ENCODE measurements at places on chromosomes 5 and 9.
A peak's percentile ranks its signal among the peaks of the same experiment; 100 is the strongest.

DNA sequence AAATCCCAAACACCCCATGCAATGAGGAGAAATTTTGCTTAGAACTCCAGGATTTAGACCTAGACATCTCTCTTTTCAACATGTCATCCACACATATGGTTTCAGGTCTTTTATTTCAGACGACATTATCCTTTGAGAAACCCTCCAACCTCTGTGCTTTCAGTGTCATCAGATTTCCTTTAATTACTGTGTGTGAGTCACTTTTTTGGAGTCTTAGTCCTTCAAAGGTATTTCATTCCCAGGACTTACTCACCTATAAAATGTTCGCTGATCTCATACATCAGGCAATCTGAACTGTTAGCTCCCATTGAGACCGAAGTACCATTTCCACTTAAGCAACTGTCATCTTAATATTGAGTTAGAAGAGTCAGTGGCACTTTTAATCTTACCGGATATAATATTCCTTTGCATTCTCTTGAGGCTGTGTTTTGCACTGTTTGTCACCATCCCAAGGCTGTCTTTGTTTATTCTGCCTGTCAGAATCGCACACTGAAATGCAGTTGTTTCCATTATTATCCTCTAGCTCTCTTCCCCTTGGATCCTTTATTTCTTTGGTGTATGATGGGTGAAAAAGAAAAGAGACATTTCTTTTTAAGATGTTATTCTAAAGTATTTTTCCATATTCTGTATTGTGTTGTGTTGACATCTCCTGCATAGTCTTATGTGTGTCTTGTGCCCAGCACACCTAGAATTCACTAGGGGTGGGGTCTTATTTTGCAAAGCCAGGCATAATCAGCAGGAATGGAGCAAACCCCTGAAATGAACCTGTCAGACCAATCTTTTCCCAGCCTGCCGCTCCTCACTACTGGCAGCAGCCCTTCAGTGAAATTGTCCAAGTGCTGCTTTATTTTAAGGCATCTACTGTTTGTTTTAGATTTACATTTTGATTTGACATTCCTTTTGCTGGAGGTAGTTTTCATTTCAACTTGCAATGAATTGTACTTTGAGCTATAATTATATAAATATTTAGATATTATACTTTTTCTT lies 155.4 kb downstream of the PAM start:
- no peak for DNase-seq

- no peak for DNase-seq
These were observed 8.0 kb upstream of the DCP2 start for GRCh38 chr5:112968411-112969106.

DNA sequence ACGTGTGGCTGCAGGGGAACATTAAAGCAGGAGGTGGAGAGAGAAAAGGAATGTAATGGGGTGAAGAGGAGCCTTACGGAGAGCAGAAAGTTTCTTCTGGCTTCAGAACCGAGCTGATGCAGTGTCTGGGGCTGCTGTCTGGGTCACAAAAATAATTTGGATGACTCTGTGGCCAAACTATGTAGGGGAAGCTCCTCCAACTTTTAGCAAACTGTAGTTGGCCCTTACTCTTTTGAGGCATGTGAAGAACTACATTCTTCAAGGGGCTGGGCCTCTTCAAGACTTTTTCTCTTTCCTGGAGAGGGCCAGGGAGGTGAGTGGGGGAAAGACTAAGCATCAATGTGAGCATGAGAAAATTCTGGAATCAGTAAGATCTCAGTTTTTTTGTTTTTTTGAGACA lies 31.9 kb upstream of the SPARC start:
- DNase-seq = no peak

DNA sequence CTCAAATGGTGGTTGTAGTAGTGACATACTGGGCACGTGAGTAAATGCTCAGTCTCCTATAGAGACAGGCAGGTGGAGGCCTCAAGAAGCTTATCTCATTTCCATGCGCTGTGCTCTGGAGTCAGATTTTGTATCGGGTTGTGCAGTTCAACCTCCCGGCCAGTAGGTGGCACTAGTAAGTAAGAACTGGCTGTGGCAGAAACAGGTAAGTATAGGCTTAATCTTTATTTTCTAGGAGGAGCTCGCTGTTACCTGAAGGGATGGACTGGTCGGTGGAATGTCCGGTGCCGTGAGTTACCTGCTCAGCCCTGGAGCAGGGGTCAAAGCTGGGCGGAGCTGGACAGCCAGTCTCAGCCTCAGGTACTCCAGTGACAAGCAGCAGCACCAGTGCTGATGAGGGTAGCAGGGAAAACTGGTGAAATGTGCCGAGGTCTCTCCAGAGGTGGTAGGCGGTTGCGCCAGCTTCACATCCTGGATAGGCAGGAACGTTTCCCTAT lies 880.1 kb upstream of the SEMA6A start:
- peak; percentile 90 for DNase-seq

GRCh38 chr9:84903963-84904362 lies 234.4 kb downstream of the NTRK2 start:
- no peak for DNase-seq

- DNase-seq = no peak
These were observed 69.8 kb upstream of the CNTLN start for GRCh38 chr9:17065062-17065461.

- no peak for DNase-seq
These were observed 412.7 kb downstream of the CTNND2 start for GRCh38 chr5:11491404-11492075.

GRCh38 chr9:17204611-17205152 lies 69.8 kb downstream of the CNTLN start:
- DNase-seq = no peak

DNA sequence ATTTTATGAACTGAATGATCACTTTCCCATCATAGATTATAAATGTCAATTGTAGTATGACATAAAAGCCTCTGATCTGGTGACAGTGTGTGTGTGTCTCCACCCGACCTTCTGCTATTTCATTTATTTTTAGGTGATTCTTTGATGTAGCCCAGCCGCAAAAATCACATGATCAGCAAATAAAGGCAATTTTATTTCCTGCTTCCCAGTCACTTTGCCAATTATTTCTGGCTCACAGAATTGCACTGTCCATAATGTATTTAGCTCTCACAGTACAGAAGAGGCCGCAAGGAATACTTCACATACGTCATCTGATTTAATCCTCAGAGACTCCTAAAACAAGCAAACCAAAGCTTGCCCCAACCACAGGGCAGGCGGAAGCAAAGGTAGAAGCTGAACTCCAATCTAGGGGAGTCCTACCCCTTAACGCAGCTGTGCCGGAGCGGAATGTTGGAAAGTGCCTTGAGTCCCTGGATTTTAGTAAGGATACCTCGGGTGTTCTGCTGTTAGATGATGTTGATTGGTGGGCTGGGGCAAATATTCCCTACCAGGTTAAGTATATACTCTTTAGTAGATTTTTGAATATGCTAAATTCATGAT lies 384.0 kb upstream of the IRX4 start:
- DNase-seq = peak; percentile 76

GRCh38 chr9:25857147-25857546 lies 178.9 kb upstream of the TUSC1 start:
- DNase-seq = no peak

GRCh38 chr9:85200726-85201404 lies 531.3 kb downstream of the NTRK2 start:
- DNase-seq = no peak

DNA sequence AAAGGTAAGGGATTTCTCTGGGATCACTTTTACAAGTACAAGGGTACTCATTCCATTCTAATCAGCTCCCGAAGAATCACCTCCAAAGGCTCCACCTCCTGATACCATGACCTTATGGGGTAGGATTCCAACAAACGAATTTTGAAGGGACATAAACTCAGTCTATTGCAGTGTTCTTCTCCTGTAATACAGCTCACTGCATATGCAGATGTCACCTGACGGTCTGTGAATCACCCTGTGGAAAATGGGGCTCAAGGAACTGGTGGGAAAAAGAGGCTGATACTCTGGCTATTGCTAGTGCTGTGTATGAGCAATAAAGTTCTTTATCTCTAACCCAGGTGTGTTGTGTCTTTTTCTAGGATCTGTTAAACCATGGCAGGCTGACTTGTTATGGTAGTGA lies 42.4 kb upstream of the CCDC112 start:
- DNase-seq = no peak

- DNase-seq = no peak
These were observed 2.6 kb upstream of the SMIM23 start for GRCh38 chr5:171783051-171783450.

- no peak for DNase-seq
These were observed 63.3 kb downstream of the CARTPT start for GRCh38 chr5:71782393-71782770.

GRCh38 chr9:133711428-133712220 lies 26.5 kb downstream of the SARDH start:
- no peak for DNase-seq

DNA sequence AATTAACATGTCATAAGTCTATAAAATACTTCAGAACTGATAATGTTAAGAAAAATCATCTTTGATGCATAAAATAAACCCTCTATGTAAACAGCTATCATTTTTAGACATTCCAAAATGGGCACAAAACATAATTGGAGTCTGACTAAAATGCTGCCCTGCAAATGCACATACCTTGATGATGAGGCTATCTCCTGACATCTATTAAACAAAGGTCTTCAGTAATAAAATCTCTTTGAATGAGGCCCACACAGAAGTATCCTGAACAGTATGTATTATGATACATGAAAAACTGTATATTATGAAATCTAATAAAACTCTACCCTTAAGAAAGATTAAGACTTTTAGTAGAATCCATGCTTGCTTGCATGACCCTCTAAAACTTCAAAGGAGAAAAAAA lies 66.1 kb downstream of the FBXL17 start:
- DNase-seq = no peak

DNA sequence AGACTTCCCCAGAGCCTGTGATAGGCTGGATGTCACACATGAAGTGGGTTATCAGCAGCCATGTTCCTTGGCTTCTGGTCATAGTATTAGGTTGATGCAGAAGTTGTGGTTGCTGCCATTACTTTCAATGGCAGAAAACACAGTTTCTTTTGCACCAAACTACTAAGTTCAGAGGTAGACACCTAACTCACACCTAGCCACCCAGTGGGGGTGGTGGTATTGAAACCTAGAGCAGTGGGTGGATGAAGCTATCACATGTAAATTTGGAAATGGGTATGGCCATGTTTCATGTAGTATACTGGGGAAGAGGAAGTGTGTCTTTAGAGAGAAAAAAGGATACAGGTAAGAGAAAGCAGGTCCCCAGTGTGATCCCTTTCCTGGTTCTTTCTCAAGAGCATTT lies 347.9 kb upstream of the SEMA6A start:
- DNase-seq = no peak

GRCh38 chr5:76805821-76806505 lies 12.9 kb upstream of the F2RL1 start:
- no peak for DNase-seq

GRCh38 chr5:33968211-33969005 lies 16.1 kb downstream of the SLC45A2 start:
- DNase-seq = no peak

GRCh38 chr9:135070964-135071735 lies 16.3 kb upstream of the OLFM1 start:
- DNase-seq = peak; percentile 60

- no peak for DNase-seq
These were observed 551.2 kb upstream of the KLF4 start for GRCh38 chr9:108040783-108041182.

GRCh38 chr9:90929626-90930025 lies 128.0 kb downstream of the SYK start:
- DNase-seq = no peak

DNA sequence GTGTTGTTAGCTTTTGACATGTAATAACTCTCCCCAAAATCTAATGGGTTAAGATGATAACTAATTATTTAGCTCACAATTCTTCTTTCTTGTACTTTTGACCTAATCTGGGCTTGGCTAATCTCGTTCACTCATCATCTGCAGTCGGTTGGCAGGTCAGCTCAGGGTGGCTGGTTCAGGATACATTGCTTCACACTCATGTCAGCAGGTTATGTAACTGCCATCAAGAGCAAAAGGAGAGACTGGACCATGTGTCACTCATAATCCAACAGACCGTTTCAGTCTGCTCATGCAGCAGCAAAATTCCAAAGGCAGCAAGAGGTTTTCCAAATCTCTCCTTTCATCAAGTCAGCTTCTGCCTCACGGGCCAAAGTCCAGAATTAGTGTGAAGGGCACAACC lies 998.4 kb upstream of the CTNND2 start:
- DNase-seq = no peak

DNA sequence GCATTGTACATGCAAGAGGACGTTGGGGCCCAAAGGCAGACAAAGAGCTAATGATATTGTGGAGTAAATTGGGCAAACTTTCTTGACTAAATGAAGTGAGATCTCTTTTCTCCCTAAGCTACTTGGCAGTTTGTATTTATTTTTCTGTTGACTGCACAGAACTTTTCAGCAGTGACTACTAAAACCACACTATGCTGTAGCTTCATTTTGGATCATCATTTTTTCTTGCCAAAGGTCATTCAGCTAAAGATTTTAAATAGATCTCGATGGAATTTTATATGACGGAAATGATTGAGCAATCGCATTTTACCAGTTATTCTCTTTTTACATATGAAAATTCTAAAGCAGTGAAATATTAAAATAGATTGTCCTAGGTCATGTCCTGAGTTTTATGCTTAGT lies 286.1 kb upstream of the ACTBL2 start:
- no peak for DNase-seq

- no peak for DNase-seq
These were observed 222.1 kb downstream of the CFAP90 start for GRCh38 chr5:7628820-7629219.

GRCh38 chr9:134544388-134545214 lies 97.0 kb upstream of the COL5A1 start:
- DNase-seq = no peak

- DNase-seq = no peak
These were observed 189.9 kb upstream of the VCAN start for GRCh38 chr5:83281658-83282057.

- DNase-seq = no peak
These were observed 24.4 kb upstream of the RASA1 start for GRCh38 chr5:87243161-87243844.

DNA sequence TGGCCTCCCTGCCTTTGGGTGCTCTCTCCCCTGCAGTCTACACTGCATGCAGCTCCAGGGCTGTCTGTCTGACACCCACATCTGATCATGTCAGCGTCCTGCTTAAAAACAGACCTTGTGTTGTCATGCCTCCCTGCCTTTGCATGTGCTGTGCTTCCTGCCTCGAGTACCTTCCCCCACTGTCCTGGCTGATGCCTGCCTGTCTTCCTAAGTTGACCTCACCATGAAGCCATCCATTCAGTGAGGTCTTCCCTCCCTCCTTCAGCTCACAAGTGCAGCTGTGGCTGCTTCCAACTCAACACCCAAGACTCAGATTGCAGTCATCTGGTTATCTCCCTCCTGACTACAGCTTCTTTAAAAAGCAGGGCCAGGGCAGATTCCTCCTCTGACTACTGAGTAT lies 5.5 kb downstream of the ANGPTL2 start:
- no peak for DNase-seq

All from lower leg skin (tissue), 4 donors.